ENCODE measurements at places on chromosomes 11 and 22.

DNA sequence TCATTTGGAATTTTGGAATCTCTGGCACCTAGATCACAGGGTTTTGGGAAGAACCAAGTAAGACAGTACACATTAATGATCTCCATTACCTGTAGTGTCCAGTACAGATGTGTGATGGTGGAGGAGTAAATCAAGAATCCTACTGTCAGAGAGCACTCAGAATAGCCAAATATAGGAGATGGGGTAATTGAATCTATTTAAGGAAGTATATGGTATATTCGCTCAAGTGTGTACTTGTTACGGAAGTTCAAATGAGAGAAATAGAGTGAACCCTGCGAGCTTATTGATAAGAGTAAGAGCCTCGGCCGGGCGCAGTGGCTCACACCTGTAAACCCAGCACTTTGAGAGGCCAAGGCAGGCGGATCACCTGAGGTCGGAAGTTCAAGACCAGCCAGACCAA, 2.2 kb downstream of the SPCS2 start:
- no peak for DNase-seq

GRCh38 chr22:35441489-35442100, 41.7 kb downstream of the MCM5 start:
- no peak for DNase-seq

DNA sequence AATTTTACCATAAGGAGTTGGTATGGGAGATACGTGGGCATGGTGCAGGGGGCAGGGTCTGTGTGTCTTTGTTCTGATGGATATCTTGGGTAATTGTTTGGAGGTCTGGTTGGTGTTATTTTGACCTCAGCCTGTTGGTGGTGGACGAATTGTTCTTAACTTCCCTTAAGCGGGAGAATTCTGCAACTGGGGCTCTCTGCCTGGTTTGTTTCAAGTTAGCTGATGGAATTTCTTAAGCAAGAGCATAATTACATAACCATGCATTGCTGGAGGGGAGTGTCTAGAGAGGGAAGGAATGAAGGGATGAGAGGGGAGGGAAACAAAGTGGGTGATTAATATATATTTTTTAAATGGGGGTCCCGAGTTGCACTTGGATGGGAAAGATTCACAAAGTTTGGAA, 908.5 kb upstream of the RAG2 start:
- DNase-seq = no peak

GRCh38 chr11:33606762-33607161, 93.9 kb downstream of the C11orf91 start:
- DNase-seq = no peak

DNA sequence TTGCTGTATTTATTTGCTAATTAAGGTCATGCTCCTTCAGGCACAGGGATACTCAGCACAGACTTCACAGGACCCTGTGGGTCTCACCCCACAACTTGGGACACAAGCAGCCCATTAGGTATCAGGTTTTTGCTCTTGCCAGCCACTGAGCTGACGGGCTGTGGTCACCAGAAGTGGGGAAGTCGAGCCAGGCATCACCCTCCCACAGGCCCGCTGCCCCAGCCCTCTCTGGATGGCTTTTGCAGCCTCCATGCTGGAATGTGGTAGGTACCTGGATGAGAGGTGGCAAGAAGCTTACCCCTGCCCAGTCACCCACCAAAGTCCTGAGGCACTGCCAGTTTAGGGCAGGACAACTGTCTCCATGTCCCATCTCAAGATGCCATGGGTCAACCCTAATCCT, 88.4 kb downstream of the PAX6 start:
- no peak for DNase-seq

DNA sequence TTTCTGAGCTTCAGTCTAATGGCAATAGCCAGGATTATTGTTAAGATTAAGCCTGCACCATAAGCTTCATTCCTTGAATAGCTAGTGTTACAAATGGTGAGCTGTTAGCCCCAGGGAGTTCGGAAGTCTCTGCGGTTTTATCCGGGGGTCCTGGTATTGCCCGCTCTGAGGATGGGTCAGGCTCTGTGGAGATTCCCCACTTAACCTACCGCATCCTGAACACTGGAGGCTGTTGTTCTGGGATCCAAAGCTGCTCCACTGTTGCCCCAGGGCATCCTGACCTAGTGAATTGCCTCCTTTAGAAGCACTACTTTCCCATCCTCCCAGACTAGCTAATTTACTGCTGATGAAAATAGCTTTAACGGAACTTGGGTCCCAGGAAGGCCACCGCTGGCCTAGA, 14.5 kb upstream of the PEX26 start:
- DNase-seq = no peak

GRCh38 chr11:14668731-14669301, 25.2 kb downstream of the PDE3B start:
- peak; percentile 9 for DNase-seq

GRCh38 chr11:68365943-68366435, 53.6 kb downstream of the LRP5 start:
- no peak for DNase-seq

GRCh38 chr22:19824926-19825339, 29.7 kb downstream of the GNB1L start:
- no peak for DNase-seq

DNA sequence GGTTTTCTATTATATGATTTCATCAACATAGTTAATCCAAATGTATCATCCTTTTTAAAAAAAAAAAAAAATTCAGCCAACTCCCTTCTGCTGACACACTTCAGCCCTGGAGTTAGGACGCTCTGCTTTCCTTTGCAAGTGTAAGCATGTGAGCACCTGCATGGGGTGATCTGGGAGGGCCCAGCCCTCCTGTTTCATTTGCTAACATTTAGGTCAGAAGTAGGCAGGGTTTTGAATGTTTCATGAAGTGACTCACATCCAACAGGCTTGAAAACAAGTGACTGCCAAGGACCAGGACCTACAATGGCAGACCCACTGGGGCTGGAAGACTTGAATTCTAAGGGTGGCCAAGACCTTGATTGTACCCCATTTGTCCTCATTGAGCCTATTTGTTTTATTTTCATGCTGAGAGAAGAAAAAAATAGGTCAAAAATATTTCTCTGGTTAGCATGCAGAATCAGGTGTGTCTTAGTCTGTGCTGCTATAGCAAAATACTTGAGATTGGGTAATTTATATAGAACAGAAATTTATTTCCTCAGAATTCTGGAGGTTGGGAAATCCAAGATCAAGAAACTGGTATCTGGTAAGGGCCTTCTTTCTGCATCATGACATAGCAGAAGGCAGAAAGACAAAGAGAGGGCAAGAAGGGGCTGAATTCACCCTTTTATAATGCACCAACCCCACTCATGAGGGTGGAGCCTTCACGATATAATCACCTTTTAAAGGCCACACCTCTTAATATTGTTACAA, 137.6 kb downstream of the CD44 start:
- no peak for DNase-seq

GRCh38 chr11:46363031-46363407, 15.8 kb downstream of the DGKZ start:
- DNase-seq = peak; percentile 60

- DNase-seq = peak; percentile 40
Measured at GRCh38 chr11:87722756-87723565, 452.3 kb downstream of the RAB38 start.

DNA sequence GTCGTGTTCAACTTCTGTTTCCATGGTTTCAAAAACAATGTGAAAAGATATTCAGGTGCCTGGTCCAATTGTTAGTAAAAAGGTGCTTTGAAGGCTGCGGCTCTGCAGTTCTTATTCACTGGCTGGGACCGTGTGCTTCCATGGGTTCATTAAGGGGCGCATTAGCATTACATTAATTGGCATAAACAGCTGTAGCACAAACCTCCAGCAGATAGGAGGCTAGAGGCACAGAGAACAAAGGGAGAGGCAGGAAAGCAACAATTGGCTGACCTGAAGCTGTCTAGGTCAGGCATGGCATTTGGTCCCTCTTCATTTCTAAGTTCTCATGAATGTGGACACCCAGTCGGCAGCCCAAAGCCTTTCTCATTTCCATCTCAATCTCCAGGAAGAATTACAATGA, 16.6 kb downstream of the PAK1 start:
- DNase-seq = peak; percentile 33

- DNase-seq = no peak
Measured at GRCh38 chr11:35800970-35801953, 138.7 kb downstream of the TRIM44 start.

- DNase-seq = no peak
Measured at GRCh38 chr11:57624864-57625263, 24.8 kb downstream of the YPEL4 start.

DNA sequence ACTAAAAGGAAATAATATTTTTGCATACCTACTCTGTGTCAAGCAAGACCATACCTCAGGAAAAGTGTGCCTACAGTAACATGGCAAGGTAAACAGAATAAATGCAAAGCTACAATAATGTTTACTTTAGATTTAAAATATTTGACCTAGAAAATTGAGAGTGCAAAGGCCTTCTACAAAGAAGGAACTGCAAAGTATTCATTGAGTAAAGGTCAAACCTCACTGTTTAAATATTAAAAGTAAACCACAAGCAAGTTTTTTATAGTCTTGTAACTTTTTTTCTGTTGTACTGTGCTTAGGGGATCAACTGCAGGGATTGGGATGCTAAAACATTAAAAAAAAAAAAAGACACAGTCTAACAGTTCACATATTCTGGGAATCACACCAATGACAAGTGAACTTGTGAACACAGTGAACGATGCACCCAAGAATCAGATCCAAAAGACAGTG, 48.8 kb downstream of the CWF19L2 start:
- no peak for DNase-seq

DNA sequence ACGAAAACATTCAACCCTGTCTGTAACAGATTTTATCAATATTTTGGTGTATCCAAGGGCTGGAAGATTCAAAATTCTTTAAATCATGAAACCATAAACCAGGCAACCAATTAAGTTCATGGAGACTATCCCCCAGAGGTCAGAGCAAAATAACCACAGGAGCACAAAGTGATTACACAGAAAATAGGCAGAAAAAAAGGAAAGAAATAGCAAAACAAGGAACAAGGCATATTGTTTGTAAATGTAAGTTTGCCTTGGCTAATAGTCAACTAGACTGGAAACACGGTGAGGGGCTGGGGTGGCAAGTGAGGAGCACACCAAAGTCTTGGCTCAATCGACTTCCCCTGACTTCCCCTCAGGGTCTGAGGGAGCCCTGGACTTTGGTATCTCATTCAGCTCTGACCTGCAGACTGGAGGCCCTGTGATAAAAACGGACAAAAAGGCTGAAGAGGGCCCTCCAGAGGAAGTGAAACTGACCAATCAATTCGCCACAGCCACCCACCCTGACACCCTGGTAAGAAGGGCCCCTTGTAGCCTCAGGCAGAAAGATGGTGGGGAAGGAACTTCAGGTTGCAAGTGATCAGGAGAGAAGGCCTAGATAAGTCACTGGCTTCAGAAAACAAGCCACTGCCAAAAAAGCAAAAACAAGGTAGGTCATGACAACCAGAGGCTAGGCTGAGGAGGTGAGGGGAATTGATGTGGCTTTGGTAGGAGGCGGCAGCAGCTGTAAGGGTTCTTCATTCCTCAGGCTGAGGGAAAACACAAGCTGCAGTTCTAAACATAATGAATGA, 1.8 kb downstream of the SIK3 start:
- peak; percentile 61 for DNase-seq

GRCh38 chr11:75311858-75312288, 39.6 kb downstream of the ARRB1 start:
- no peak for DNase-seq

DNA sequence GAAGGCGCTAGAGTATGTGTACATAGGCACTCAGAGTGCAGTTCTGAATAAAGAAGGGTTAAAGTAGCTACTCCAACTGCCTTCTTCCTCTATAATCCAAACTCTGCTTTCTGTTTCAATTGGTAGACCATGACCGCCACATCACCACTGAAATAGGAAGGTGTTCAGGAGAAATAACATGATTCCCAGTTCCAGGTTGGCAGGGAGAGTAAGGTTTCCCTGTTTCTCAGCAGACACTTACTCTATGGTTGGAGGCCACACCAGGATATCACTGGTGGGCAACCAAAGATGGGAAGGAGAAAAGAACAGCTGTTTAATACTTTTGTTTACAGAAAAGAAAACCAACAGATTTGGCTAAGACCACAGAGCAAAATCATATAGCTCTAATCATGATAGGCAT, 37.9 kb downstream of the PAK1 start:
- no peak for DNase-seq

GRCh38 chr22:33242078-33242477, 183.9 kb upstream of the SYN3 start:
- DNase-seq = no peak

- DNase-seq = no peak
Measured at GRCh38 chr22:30308518-30309230, 18.1 kb downstream of the TBC1D10A start.

DNA sequence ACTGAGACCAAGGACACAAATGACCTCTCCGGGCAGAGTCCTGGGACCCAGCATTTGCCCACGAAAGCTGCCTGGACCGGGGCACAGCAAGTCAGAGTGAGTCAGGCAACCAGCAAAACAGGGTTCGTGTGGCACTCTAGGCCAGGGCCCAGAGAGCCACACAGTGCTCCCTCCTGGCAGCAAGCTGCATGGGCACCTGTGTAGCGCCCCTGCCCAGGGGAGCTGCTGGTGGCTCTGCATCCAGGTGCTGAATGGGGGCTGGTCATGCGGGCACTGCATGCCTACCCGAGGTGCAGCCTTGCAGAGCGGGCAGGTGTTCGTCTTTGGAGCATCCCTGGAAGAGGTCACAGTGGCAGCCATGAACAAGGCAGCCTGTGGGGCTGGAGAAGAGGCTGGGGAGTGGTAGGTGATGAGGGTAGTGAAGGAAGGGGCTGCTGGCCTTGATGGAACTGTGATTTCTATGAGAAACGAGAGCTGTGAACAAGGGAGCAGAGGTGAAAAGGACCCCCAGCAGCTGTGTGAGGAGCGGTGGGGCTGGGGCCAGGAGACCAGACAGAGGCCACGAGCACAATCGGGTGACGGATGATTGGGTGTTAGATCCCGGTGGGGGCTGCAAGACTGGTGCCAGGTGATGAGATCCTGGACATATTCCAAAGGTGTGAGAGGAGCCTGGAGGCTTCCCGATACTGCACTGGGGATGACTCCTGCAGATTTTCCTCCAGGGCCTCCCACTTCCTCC, 63.3 kb downstream of the DGCR2 start:
- no peak for DNase-seq

- DNase-seq = no peak
Measured at GRCh38 chr11:134587345-134587744, 175.3 kb upstream of the B3GAT1 start.

DNA sequence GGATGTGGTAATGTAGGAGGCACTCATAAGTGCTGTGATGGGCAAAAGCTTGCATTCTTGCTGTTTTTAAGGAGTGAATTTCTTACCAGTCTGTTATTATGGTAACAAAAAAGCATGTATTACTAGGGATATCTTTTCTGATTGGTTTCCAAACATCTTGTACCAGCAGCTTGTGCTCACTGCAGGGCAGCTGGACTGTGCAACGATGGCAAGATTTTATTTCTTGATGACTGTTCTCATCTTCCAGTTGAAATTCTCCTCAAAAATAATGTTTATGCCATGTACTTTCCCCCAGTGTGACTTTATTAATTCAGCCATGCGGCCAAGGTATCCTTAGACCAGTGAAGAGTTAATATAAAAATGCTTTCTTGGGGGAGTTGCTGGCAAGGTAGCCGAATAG, 35.4 kb downstream of the EMSY start:
- DNase-seq = no peak

DNA sequence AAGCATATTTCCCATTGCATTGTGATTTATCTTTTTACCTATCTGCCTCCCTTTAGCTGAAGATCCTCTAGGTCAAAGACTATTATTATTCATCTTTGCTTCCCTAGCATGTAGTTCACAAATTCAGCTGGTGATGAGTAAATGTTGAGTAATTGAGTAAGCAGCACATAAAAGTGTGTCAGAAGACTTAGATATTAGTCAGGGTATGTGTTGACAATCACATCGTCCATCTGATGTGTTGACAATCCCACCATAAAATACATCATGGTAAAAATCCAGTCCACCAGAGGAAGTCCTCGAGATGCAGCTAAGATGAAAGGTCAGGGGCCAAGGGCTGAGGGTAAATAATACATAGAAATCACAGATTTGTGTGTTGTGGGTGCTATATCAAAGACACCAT, 22.9 kb upstream of the ABTB2 start:
- DNase-seq = no peak
